WERI-Rb-1 (cell line): ENCODE measurements at places on chromosomes 1 and 21.

- no peak for DNase-seq
These were observed 1.5 kb downstream of the STUM start for GRCh38 chr1:226549937-226550671.

DNA sequence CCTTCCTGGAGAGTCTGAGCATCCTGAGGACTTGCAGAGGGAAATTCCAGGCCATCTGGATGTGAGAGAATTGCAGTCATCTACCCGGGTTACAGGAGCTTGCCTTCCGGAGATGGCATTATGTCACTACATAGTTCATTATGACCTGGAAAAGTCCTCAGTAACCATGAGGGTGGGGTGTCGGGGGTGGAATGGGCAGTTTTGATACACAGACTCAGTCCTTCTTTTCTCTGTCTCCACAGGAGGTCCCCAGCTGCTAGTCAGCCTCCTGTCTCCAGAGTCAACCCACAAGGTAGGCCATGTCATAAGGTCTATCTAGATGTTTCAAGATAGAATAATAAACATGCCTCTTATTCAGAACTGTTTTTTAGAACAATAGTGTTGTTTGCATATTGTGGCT, 268.2 kb upstream of the SGIP1 start:
- no peak for DNase-seq

GRCh38 chr1:99677416-99677815, 31.5 kb downstream of the PALMD start:
- no peak for DNase-seq

DNA sequence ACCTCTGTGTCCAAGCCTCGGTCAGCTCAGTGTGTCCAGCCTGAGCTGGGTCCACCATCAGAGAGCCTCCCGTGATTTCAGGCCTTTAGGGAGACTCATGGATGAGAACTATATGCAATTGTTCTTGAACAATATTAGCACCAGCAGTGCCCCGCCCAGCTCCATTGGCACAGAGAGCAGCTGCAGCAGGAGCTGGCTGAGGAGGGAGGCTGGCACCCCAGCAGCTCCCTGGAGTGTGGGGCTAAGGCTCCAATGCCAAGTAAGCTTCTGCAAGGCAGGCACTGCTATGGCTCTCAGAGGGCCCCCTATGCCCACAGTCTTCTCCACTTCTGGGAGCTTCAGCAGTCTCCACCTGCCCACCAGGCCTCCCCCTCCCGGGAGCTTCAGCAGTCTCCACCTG, 593.3 kb downstream of the MATN1 start:
- DNase-seq: no peak

- DNase-seq: no peak
These were observed 13.9 kb upstream of the SLC5A9 start for GRCh38 chr1:48208652-48209051.

DNA sequence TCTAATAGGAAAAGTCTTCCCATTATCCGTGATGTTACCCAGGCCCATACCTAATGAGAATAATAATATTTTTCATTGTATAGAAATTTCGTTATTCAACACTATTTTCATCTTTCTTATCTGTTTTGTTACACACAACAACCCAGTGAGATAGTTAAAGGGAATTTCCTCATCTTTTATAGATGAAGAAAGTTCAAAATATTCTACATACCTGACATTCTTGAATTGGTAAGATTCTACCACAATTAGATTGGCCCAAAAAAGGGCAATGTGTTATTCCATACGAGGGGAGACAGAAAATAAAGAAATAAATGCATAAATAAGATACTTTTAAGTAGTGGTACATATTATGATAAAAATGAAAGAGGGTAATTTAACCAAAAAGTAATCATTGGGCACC, 405.5 kb upstream of the ADAMTS5 start:
- DNase-seq: no peak

GRCh38 chr1:205324781-205325180, 3.2 kb upstream of the NUAK2 start:
- DNase-seq: no peak

GRCh38 chr1:192581131-192581927, 5.8 kb downstream of the RGS1 start:
- no peak for DNase-seq

DNA sequence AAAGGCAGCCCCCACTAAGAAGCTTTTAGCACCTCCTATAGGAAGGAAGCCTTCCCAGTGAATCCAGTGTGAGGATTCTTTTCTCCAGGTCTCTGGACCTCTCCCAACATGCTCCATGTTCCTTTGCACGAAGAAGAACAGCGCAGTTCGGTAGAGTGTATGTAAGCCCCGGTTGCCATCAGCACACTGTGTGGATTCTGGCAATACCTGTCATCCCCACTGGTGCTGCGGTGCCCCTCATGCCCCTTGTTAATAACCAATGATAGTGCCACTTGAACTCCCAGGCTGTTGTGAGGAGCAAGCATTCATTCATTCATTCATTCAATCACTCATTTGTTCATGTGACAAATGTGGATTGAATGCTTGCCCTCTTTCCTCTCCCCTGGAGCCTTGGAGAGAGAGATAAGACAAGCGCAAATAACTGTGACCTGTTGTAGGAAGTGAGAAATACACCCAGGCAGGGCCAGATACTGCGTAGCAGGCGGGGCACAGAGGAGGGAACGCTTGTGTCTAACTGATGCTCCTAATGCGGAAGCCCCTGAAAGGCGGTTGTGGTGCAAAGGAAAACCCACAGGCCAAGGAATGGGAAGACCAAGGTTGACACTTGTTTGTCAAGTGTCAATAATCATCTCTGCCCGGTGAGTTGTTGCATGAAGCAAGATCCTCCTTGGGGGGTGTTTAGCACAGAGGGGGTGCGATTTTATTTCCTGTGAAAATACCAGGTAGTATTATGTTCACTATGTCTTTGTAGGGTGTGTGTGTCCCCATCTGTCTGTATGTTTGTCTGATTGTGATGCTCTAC, 9.8 kb downstream of the LGR6 start:
- DNase-seq: no peak

DNA sequence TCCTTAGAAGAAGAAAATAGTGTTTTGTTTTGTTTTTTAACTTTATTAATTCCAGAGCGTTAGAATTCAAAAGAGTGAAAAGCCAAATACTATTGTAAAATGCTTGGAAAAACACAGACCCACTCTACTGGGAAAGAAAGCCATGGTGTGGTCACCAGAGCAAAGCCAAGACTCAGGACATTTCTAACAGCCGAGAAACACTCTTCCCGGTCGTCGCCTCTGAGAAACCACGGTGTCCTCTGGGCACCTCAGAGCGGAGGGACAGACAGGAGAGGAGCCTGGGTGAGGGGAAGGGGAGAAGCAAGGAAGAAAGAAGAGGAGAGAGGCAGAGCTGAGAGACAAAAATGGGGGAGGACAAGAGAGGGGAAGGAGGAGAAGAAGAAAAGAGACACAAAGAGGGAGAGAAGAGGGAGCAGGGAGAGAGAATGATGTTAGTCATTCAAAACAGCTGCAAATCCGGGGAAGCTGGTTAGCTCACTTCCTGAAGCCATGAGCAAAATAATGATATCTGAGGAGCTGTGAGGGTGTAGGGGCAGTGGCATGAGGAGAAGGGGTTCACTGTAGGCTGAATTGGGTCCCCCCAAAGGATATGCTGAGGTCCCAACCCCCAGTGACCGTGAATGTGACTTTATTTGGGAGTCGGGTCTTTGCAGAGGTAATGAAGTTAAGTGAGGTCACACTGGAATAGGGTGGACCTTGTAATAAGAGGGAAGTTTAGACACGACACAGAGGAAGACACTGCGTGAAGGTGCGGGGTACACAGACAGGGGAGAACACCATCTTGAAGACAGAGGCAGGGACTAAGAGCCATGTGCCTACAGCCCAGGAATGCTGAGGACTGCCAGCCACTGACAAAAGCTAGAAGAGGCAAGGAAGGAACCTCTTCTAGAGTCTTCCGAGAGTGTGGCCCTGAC, 58.2 kb upstream of the DMRTB1 start:
- DNase-seq: no peak

DNA sequence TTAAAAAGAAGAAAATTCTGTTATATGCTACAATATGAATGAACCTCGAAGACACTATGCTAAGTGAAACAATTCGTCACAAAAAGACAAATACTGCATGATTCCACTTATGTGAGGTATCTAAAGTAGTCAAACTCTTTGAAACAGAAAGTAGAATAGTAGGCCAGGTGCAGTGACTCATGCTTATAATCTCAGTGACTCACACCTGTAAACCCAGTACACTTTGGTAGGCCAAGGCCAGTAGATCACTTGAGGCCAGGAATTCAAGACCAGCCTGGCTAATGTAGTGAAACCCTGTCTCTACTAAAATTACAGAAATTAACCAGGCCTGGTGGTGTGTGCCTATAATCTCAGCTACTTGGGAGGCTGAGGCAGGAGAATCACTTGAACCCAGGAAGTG, 25.7 kb downstream of the EPHA10 start:
- no peak for DNase-seq

- no peak for DNase-seq
These were observed 1.6 kb downstream of the ST6GALNAC5 start for GRCh38 chr1:76868916-76869315.

DNA sequence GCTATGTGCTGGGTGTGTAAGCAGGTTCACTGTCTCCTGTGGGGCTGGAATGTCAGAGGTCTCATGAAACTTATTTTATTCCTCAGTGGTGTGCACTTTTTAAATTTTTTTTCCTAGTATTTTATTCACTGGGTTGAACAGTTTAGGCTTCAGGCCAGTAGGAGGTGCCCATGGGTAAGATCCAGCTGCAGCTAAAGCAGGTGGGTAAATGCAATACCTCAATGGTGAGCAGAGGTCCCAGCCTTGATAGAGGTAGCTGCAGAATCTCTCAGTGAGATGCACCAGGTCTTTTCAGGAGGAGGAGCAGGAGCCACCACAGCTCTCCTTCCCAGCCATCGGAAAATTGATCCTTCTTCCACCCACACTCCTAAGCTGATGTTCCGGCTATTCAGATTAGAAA, 12.6 kb upstream of the OR6N2 start:
- no peak for DNase-seq
